ENCODE measurements at places on chromosomes 2 and 18.

- peak; percentile 57 for DNase-seq
These were observed 245.8 kb downstream of the KCNE4 start for GRCh38 chr2:223297788-223298187.

GRCh38 chr2:120231564-120231973 is 8.4 kb upstream of the TMEM185B start:
- DNase-seq, result no peak

DNA sequence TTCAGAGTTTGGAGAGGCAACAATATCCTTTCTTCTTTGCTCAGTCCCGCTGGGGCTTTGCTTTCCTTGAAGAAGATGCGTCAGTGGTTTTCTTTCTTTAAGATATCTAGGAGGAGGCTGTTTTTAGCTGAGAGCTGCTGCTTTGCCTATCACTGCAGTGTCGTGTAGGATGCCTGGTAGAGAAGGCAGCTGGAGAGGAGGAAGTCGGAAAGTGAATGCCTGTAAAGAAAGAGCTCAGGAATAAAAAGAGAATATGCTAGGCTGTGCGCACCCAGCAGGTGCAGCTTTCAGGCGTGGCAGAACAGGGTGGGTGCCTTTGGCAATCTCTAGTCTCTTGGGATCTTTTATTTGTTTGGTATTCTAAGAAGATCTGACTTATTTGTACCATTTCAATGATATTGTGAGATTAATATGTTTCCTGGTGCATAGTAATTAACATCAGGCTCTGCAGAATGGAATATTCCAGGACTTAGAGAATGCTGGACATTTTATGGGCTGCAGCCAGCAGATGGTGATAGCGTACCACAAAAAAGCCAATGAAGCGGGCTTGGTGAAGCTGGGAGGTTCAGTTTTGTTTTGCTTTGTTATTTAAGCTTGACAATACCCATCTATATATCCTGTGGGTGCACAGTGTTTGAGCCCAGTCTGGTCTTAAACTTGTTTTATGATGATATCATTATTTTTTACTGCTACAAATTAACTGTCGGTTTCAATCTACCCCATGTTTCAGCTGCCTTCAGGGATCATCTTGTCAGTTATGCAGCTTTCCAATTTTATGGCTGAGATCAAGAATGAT is 34.9 kb downstream of the CAVIN2 start:
- DNase-seq, result peak; percentile 62

DNA sequence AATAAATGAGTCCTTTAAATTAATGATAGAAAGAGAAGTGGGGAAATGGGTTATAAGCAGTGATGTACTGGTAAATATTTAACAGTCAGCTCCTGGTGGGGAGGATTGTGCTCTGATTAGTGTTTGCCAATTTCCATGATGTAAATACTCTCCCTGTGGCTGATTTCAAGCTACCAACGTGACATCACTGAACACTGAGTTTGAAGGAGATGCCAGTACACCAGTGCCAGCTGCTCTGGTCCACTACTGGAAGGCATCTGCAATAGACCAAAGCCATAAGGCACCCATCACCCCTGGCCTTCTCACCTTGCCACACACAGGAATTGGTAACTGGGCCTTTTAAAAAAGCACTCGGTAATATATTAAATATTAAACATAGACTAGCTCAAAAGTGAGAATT is 77.7 kb downstream of the TGOLN2 start:
- no peak for DNase-seq

- DNase-seq, result peak; percentile 97
These were observed 100.3 kb downstream of the TTC32 start for GRCh38 chr2:19801367-19802080.

GRCh38 chr18:10368456-10369453 is 85.7 kb upstream of the APCDD1 start:
- DNase-seq, result no peak

GRCh38 chr2:43269074-43269572 is 42.7 kb upstream of the ZFP36L2 start:
- peak; percentile 95 for DNase-seq

DNA sequence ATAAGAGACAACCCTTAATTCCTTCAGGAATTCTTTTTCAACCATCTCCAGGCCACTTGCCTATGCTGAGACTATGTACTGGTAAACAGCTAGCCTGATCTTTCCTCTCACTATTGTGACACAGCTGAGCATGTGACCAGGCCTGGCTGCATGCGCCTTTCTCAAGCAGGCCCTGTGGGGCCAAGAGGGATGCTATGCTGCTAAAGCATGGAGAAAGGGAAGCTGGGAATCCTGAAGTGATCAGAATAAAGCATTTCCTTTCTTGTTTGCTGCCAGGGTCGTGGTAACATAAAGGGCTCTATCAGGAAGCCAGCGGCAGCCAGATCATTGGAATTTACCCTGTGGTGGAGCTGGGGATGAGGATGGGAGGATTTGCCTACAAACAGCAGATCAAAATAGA is 29.8 kb upstream of the LCLAT1 start:
- no peak for DNase-seq

GRCh38 chr2:85578243-85579180 is 1.1 kb downstream of the VAMP8 start:
- DNase-seq, result no peak
